ENCODE measurements at places on chromosomes 16 and 17.
A peak's percentile ranks its signal among the peaks of the same experiment; 100 is the strongest.

GRCh38 chr17:55421179-55421934 is at the start of gene MMD:
Gene MMD (minus strand): TSS chr17:55421835. CDS start chr17:55421695, 140 bp downstream.
- DNase-seq, result no peak

GRCh38 chr16:79752396-79752795 is 151.9 kb upstream of the MAF start:
- DNase-seq, result no peak

DNA sequence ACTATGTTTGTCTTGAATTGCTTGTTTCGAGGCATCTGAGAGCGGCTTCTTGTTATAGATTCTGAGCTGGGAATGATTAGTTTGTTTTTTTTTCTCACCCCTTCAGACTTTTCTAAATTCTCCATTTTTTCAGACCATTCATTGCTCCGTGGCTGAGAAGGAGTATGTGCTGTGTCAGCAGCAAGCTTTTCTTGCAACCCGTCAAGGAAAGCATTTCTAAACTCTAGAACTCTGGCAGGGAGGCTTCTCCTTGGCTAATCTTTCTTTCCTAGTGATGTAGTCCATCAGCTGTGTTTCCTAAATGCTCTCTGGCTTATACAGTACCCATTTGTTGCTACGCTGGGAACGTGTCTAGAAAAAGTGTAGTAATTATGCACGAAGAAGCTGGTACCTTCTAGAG is 133.5 kb downstream of the FTO start:
- no peak for DNase-seq

DNA sequence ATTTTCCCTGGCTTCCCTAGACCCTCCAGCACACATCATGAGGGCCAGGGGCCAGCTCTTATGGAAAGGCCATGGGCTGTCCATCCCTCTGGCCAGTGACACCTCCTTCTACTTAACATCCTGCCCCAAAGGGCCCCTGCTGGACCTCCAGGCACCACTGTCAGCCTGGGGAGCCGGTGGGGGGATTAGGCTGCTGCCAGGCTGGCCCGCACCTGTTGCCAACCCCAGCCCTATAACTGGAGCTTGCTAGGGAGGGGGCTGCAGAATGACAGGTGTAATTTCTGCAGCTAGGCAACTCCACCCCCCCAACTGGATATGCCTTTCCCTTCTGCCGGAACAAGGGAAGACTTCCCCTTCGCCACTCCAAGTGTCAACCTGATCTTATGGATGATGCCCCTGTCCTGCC is 12.5 kb downstream of the RARA start:
- no peak for DNase-seq

- no peak for DNase-seq
Observed at GRCh38 chr16:81651758-81652718, 127.1 kb upstream of the PLCG2 start.

GRCh38 chr17:34610506-34610905 is 31.1 kb downstream of the TMEM132E start:
- no peak for DNase-seq

DNA sequence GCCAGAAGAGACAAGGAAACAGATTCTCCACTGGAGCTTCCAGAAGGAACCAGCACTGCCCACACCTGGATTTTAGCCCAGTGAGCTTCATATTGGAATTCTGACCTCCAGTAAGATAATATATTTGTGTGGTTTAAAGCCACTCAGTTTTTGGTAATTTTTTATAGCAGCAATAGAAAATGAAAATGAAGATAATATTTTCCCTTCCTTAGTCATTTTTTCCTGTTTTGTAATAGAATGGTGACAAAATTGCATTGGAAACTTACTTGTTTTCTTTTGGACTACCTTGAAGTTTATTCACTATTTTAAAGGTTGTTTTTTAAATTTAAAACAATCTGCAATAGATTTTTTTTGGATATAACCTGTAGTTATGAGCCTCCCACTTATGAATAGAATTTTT is 29.8 kb upstream of the IRF8 start:
- no peak for DNase-seq

DNA sequence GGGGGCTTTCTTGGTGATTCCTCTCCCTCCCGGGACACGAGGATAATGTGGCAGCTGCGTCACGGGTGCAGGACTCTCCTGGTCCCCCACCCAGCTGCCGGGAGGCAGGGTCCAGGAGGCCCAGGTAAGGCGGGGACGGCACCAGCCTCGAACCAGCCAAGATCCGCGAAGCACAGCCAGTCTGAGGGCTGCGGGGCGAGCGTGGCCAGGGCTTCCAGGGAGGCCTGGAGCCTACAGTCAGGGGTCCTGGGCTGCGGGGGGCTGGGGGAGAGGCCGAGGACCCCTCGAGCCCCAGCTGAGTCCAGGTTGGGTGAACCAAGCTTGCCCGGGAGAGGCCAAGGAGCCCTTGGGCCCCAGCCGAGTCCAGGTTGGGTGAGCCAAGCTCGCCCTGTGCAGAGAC is 10.0 kb downstream of the TPSD1 start:
- no peak for DNase-seq

GRCh38 chr16:4313563-4314531 is 2.0 kb upstream of the GLIS2 start:
- no peak for DNase-seq

DNA sequence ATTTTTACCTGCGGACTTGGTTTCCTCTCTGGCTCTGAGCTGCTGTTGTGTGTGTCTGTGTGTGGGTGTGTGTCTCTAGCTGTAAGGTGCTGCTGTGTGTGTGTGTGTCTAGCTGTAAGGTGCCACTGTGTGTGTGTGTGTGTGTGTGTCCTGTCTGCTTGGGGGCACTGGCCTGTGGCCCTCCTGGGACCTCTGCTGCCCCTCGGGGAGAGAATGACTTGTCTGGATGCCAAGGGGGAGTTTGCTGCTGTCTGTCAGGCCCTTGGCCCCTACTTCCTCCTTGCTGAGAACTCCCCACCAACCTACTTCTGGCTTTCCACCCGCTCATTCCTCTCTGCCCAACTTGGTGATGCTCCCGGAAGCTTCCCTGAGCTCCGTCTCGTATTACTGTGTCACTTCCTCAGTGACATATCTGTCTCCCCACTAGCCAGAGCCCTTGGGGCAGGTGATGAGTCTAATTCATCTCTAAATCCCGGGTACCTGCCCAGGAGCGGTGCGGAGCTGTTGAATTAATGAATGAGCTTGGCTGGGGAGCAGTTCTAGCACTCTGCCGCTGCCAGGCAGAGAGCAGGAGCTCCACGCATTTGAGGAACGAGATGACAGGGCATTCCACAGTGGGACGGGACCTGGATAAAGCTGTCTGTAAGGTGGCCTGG is 3.5 kb upstream of the LASP1NB start:
- peak; percentile 8 for DNase-seq

GRCh38 chr17:76544546-76545365 is 4.9 kb downstream of the PRCD start:
- DNase-seq, result peak; percentile 44

DNA sequence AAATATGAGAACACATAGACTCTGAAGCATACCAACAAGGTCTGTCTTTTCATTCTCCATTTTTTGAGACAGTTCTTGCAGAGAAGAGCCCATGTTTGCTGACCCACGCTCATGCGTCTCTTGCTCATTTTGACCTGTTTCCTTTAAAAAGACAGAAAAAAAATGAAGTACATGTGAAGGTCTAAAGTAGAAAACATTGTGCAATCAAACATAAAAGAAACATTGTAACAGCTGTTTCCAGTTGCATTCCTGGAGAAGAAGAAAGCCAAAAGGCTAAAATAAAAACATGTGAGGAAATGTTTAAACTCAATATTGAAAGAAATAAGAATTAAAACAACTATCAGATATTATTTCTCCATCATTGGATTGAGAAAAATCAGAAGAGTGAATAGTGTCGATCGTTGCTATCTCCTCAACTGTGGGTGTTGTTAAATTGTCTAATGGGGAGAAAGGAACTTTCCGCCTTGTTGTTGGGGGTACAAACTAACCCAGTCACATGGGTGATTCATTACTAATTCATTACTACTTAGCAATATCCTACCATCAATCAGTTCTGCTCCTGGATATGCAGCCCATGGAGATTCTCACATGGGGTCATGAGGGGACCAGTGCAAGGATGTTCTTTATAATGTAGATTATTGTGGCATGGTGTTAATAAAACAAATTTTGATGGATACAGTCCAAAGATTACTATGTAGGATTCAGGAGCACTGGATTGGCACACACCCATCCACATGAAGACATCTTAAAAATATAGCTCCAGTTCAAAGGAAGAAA is 9.5 kb downstream of the ABCA9 start:
- no peak for DNase-seq

DNA sequence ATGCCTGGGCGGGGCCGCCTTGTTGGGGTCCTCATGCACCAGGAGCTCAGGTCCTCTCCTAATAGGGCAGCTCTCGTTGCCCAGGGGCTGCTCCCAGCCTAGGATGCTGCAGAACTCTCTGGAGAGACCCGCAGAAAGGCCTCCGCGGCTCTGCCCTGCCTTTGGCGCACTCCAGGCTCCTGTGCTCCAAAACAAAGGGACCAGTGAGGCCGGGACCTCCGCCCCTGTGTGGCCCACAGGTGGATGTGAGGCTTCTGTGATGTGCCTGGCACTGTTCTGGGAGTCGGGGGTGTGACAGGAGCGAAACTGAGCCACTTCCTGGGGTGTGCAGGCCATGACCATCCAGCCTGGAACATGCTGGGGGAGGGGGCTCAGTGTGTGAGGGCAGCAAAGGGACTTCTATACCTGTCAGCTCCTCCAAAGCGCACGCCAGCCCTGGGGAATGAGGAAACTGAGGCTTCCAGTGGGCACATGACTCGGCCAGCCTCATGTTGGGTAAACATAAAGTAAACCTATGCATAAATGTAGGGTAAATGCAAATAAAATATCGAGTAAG is 153.2 kb downstream of the IRF8 start:
- DNase-seq, result no peak
